ENCODE measurements at places on chromosomes 7 and 10.

DNA sequence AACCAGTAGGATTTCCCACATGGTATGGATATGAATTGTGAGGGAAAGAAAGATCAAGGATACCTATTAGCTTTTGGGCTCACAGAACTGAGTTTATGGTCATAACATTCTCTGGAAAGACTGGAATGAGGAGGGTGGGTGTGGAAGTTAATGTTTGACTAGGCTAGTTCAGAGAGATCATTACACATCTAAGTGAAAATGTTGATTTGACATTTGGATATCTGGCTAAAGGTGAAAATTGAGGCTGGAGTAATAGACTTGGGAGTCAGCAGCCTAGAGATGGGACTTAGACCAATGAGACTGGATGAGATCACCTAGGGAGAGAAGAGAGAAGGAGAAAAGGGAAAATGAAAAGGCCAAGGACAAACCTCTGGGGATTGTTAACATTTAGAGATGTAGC is 437.3 kb downstream of the CCSER2 start:
- no peak for DNase-seq

- DNase-seq = no peak
Observed at GRCh38 chr10:77504196-77504872, 133.3 kb downstream of the KCNMA1 start.

GRCh38 chr7:22730921-22731654 is 4.1 kb downstream of the IL6 start:
- no peak for DNase-seq

GRCh38 chr10:75639736-75640135 is 208.3 kb downstream of the LRMDA start:
- no peak for DNase-seq

DNA sequence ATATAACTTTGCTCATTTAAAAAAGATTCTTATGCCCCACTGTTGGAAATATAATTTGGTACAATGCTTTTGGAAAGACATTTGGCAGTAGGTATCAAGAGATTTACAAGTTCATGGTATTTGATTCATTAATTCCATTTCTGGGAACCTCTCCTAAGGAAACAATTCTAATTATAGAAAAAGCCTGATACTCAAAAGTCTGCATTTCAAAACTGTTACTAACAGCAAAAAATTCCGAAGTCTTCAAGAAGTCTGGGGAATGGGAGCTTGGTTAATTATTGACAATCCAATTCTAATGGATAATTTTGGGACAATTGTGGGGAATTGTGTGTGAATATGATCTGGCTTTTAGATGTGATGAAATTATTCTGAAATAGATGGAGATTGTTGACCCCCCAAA is 59.6 kb downstream of the HDAC9 start:
- DNase-seq = no peak

DNA sequence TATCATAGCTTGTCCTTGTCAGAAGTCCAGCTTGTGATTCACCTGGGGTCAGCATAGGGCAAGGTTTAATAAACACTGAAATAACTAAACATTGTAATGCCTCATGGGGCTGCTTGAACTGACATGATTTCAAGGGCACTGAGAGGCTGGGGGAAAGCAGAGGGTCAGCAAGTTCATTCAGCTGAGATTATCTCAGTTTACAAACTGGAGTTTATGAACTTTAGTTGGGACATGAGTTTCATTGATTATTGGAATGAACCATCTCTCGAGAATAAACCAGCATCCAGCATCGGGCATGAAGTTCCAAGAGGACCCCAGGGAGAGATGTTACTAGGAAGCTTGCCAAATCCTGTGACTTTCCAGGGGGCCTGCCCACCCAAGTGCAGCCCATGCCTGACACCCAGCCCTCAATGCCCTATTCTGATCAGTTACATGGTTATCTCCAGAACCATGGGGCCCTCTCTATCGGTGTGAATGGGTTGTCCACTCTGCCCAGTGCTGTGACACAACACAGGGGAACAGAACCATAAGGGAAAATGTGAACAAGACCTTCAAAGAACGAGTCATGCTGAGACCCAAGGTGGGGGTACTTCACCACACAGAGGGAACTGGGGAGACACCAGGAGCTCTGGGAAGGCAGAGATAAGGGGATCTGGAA is 7.9 kb upstream of the CYP3A7 start:
- DNase-seq = no peak

DNA sequence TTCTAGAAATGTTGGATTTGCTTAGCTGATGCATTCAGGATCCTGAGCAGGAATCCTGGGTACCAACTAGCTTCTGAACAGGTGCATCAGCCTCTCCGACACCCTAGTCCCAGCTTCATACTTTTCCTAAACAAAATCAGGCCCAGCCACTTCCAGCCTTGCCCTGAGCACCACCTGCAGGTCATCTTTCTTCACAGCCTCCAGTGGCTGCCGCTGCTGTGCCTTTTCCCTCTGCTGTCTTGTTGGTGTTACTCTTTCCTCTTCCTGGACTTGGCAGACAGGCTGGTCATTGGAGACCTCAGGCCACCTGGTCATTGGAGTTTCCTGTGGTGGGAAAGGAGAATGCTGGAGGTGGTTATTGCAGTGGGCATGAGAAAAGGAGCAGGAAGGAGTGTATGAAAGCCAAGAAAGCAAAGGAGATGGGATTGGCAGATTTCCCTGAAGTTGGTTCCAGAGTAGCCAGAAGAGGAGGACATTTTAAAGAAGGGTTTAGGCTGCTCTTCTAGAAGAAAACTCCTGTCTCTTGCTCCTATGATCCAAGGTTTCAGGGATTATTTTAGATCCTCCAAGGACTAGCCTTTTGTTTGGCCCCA is 48.2 kb upstream of the NFKB2 start:
- peak; percentile 45 for DNase-seq

GRCh38 chr10:48417374-48417773 is 110.9 kb downstream of the MAPK8 start:
- no peak for DNase-seq

DNA sequence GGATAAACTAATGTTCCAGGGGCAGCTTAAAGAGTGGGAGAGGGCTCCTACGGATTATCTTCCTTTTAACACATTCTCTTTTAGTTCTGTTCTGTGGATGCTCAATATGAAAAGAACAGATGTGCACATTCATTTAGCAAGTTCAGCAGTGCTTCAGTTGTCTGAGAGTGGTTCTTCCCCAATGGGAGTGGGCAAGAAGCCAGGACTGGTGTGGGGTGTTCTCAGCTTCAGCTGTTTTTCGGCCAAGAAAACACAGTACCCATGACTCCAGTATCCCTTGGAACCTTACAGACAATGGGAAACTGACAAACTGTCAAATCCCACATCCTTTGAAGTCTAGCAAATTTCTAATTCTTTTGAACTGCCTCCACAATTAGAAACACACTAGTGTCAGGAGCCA is 71.5 kb upstream of the LRRC17 start:
- DNase-seq = peak; percentile 64

DNA sequence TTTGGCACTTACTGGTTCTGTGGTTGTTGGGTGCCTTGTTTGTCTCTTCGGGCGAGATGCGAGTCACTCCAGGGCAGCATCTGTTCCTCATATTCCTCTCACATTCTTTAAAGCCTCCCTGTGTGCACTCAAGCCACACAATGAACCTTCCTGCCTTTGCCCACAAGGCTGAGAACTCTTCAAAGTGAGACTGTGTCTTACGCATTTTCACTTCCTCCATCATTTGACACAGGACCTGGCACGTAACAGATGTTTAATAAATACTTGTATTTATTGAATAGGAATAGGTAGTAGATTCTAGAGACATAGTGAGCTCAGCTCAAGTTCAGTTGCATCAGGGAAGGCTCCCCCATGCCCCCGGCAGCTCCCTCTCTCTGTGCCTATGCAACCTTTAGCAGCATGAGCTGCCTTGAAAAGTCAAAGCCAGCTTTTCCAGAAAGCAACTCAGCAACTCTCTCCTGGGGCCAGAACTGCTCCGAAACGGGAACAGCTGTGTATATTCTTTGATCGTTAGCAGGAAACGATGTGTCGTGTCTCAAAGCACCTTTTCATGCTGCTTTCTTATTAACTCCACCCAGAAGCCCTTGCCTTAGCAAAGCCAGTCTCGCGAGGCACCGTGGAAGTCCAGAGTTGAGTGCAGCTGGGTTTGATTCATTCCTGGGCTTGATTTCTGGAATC is 97.5 kb downstream of the PFKFB3 start:
- no peak for DNase-seq

GRCh38 chr7:158074896-158075632 is 512.6 kb downstream of the PTPRN2 start:
- DNase-seq = no peak

DNA sequence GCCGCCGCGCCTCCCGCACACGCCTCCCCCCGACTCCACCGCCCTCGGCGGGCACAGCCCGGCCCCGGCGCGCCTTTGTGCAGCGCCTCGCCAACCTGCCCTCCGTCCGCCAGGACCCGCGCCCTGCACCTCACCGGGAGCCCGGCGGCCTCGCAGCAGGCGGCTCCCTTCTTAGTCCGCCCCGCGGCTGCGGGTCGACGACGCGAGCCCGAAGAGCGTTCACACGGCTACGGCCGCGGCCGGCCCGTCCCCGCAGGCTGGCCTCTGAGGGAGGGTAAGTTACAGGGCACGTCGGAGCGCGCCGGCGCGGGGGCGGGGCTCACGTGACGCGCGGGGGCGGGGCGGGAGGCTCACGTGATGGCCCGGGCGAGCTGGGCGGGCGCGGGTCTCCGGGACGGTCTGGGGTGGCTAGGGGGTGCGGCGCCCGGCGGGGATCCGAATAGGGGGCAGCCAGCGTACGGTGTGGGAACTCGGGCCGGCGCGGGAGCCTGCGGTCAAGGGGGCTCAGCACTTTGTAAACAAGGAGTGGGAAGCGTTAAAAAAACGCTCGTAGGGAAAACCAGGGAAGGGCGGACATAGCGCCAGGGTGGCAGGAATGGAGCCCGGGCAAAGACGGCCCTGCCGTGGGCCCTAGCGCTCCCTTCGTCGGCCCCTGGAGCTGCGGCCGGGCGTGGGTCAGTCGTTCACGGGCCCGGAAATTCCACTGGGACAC is at the start of gene ARHGAP12:
TSS of gene ARHGAP12 (minus strand) at position 283 of the 712 bp plus-strand sequence. CDS start 19,976 bp downstream, outside the sequence.
- peak; percentile 91 for DNase-seq

DNA sequence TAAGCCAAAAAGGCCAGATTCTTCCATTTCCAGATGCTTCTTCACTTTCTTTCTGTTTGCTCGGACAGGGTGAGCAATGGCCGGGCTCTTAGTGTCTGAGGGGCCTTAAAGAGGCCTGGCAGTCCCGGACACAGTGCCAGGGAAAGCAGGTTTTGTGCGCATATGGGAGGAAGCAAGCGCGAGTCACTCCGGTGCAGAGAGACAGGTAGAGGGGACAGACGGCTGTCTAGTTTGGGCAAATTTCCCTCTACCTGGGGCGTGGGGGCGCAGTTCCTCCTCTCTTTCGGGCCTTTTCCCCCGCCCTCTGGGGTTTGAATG is 4.7 kb downstream of the NEUROD6 start:
- no peak for DNase-seq

DNA sequence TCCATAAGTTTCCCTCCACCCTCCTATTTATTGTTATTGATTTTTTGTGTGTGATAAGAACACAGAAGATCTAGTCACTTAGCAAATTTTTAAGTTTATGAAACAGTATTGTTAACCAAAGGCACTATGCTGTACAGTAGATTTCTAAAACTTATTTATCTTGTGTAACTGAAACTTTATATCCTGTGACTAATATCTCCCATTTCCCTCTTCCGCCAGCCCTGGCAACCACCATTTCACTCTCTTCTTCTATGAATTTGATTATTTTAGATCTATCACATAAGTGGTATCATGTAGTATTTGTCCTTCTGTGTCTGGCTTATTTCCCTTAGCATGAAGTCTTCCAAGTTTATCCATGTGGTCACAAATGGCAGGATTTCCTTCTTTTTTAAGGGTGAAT is 144.3 kb upstream of the INHBA start:
- DNase-seq = no peak

GRCh38 chr7:27053153-27053552 is 42.6 kb downstream of the HOXA1 start:
- DNase-seq = no peak

DNA sequence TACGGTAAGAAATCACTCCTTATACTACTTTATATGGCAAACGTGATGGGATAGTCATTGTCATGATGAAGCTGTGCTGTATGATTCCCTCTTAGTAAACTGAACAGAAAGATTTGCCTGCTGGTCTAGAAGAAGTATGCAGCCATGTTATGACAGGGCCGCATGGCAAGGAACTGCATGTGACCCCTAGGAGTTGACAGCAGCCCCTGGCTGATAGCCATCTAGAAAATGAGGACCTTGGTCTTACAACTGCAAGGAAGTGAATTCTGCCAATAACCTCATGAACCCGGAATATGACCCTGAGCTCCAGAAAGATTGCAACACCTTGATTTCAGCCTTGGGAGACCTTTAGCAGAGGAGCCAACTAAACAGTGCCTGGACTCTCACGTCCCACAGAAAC is 193.3 kb downstream of the SEMA3E start:
- no peak for DNase-seq

DNA sequence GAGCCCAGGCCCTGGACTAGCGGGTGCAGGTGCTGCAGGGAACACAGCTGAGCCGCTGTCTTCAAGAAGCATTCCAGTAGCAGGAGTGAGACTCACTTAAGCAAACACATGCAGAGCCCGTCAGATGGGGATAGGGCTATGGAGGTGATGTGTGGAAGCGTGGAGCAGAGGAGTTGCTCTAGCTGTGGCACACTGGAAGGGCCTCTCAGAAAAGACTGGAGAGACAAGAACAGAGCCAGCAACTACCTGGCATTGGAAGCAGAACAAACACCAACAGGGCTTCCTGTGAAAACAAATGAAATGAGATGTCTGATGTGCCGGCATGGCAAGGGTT is 37.8 kb upstream of the GALNTL5 start:
- DNase-seq = no peak

DNA sequence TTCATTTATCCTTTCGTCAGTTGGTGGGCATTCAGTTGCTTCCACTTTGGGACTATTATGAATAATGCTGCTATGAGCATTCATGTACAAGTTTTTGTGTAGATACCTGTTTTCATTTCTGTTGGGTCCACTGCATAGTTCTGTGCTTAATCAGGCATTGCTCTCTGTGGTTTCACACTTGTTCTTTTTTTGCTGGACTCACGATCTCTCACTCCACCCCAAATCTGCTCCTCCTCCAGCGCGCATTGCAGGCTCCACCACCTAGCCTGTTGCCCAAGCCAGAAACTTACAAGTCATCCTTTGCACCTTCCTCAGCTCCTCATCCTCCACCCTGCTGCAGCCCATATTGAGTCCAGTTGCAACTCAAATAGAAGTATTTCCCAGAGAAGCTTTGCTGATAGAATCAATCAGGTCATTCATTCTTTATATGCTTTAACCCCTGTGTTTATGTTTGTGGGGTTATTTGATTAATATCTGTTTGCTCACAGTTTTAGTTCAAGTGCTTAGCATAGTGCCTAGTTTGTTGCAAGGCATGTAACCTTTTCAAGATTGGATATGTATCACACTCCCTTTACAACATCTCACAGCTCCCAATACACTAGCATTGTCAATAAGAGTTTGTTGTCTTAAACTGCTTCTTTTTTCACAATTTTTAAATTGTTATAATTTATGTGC is 16.6 kb upstream of the AFAP1L2 start:
- no peak for DNase-seq

GRCh38 chr10:7874864-7875263 is 56.6 kb downstream of the TAF3 start:
- no peak for DNase-seq

Data from dermis microvascular lymphatic vessel endothelial cell (primary cell).